ENCODE measurements at places on chromosomes 13 and 19.
A peak's percentile ranks its signal among the peaks of the same experiment; 100 is the strongest.

GRCh38 chr13:79386125-79386826 lies 19.8 kb downstream of the RBM26 start:
- no peak for DNase-seq

- DNase-seq: peak; percentile 78
Observed at GRCh38 chr19:46766569-46767317, 20.5 kb upstream of the STRN4 start.

- DNase-seq: no peak
Observed at GRCh38 chr19:4969292-4969771, 419 bp downstream of the KDM4B start.

- peak; percentile 83 for DNase-seq
Observed at GRCh38 chr19:50478901-50479715, 2.5 kb upstream of the GARIN5A start.

- no peak for DNase-seq
Observed at GRCh38 chr13:34011552-34012085, 193.7 kb downstream of the RFC3 start.

DNA sequence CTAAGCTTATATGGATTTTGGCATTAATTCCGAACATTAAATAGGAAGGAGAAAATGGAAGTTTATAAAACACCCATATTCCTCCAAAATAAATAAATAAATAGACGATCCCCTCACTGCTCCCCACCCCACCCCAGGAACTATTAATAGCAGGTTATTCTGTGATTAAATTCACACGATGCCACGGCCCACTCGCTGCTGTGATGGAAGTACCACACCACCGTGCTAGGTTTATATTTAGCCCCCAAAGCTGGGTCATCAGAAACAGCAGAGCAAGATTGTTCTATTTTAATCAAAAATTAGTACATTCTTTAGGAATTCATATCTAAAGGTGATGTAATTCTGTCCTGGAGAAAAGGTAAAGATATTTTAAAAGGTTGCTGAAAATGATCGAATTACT lies 65.4 kb downstream of the CCDC70 start:
- no peak for DNase-seq

- DNase-seq: no peak
Observed at GRCh38 chr19:56261145-56261544, 11.4 kb upstream of the EDDM13 start.

- no peak for DNase-seq
Observed at GRCh38 chr13:79502859-79503468, 22.0 kb downstream of the NDFIP2 start.

- no peak for DNase-seq
Observed at GRCh38 chr19:55471266-55471665, 5.2 kb upstream of the ZNF628 start.

DNA sequence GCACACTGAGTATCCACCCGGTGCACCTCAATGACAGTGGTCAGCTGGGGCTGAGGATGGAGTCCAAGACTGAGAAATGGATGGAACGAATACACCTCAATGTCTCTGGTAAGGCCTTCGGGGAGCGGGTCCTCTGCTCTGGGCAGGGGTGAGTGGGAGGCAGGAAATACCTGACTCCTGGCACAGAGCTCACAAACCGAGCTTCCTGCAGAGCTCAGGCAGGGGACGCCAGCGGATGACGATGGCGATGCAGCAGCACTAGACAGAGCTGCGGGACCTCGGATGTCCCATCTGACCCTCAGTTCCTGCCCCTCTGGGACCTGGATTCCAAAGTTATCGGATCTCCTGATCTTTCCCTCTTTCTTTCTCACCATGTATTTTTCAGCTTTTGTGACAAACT lies 3.8 kb downstream of the CD22 start:
- no peak for DNase-seq

GRCh38 chr13:33261387-33262061 lies 24.0 kb downstream of the STARD13 start:
- DNase-seq: no peak

DNA sequence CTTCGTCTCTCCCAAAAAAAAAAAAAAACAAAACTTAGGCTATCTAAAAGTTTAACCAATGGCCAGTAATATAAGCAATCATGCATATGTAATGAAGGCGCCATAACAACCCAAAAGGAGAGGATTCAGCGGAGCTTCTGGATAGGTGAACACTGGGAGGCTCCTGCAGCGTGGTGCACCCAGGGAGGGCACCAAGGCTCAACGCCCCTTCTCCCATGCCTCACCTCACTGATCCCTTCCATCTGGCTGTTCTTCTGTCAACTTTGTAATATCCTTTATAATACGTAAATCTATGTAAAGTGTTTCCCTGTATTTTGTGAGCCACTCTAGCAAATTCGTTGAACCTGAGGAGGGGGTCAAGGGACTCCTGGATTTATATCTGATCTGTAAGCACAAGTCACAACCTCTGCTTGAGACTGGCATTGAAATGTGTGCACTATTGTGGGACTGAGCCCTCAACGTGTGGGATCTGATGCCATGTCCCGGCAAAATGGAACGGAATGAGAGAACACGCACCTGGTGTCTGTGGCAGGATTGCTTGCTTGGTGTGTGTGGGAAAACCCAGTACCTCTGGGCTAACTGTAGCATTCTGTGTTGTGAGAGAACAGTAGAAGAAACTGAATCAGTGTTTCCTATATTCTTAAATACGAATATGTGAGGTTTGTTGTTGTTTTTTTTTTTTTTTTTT lies 521 bp upstream of the ZNF665 start:
- no peak for DNase-seq

DNA sequence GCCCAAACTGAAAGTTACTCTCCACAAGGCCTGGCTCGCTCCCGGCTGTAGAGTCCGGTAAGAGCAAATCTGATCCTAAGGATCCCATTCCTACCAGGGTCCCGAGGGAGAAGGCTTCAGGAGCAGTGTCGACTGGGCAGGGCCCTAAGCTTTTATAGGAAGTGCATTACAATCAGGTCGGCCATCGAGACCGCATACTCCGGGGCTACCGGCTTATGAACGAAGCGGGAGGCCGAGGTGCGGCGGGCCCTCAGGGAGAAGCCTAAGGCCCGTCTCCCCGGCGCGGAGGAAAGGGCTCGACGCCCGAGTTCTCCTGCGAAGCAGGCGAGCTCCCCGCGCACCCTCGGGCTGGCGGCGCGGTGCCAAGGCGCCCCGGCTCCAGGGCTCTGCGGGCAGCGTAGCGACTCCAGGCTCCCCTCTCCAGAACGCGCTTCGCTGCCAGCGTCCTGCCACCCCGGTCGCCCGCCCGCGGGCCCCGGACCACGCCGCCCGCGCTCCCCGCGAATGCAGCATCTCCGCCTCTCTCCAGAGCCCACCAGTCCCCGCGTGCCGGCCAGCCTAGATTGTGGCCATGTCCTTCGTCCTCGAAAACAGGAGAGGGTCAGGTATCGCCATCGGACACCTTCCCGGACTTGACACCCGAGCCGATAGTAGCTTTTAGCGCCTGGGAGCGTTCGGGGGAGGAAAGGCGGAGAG lies 1.4 kb downstream of the EFNB2 start:
- DNase-seq: no peak

Data from H9 (cell line).